ENCODE measurements at places on chromosomes 3 and 15.

DNA sequence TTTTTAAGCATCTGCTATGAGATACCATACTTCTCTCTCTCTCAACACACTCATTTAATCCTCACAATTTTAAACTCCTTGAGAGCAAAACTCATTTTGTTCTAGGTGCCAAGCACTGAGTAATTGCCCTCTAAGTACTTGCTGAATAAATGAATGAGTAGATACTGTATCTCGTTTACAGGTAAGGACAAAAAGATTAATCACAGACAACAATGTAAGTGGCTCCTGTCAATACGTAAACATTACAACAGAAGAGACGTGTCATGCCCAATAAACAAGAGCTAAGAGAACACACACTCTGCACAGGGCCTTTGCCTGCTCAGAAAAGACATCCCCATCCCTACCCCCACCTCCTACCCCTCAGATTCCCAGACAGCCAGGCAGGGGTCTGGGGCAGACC is 59.8 kb downstream of the CHSY1 start:
- DNase-seq, result no peak

GRCh38 chr3:32913790-32914446 is 37.5 kb upstream of the CCR4 start:
- no peak for DNase-seq

GRCh38 chr3:79661896-79662295 is 105.9 kb downstream of the ROBO1 start:
- no peak for DNase-seq

- DNase-seq, result no peak
Observed at GRCh38 chr3:155370764-155371503, 77.5 kb upstream of the STRIT1 start.

GRCh38 chr3:181383760-181384159 is 328.0 kb upstream of the SOX2 start:
- DNase-seq, result no peak

- DNase-seq, result no peak
Observed at GRCh38 chr15:82751308-82751707, 41.6 kb upstream of the AP3B2 start.

DNA sequence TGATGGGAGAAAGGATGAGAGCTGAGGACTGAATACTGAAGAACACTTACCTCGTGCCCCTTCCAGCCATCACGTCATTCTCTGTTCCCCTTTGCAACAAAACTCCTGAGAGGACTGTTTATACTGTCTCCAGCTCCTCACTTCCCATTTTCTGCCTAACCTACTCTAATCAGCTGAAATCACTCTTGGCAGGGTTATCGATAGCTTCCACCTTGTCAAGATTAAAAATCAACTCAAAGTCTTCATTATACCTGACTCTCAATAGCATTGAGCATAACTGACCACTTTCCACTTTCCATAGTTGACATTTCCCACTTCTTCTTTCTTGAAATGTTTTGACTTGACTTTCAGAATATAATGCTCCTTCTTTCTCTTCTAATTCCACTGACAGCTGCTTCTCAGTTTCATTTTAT is 4.3 kb downstream of the BTBD1 start:
- DNase-seq, result no peak

DNA sequence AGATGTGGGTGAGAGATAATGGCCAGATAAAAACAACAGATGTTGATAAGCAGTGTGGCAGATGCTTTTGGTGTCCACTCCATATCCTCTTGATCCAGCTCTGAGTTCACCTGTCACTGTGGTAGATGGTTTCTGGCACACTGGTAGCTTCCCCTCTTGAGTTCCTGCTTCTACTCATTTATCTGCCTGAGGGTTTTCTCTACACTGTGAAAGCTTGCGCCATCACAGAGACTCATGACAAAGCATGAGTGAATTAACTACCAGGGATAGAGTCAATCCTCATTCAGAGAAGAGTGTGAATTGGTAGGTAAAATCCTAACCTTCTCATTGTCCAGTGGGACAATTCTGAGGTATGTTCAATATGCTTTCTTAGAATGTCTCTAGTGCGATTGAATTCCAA is 50.0 kb upstream of the ARHGEF26 start:
- DNase-seq, result no peak

GRCh38 chr15:52734329-52734728 is 55.1 kb upstream of the ATOSA start:
- no peak for DNase-seq

DNA sequence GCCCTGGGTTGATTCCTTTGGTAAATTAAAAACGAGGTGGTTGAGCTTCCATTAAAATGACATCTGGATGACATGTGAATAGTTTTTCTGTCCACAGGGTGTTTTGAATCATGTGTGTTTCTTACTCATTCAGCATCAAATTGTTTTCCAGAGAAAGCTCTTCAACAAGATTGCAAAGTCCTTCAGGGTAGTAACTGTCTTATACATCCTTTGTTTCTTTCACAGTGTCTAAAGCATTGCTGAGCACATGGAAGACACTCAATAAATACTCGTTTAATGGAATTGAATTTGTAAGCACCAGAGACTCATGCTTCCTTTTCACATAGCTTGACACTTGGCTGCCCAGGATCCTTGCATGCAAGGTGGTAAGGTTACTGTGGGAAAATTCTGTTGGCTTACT is 223.1 kb upstream of the CNTN6 start:
- DNase-seq, result no peak

GRCh38 chr15:29434280-29434679 is 164.7 kb upstream of the NSMCE3 start:
- no peak for DNase-seq

GRCh38 chr15:40796041-40796440 is 10.8 kb upstream of the ZFYVE19 start:
- no peak for DNase-seq

DNA sequence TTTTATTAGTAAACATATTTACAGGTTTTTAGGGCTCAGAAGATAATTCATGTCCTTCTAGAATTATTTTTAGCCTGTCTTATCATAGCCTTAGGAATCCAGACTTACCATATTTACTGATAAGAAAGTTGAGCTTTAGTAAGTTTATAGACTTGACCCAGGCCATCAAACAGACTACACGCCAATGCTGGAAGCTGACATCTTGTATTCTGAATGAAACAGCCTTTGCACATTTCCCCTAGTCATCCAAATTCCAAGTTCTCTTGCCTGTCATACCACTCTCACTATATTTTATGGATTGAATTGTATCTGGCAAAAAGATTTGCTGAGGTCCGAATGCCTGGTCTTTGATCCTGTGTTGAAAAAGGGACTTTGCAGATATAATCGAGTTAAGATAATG is 58.6 kb downstream of the DRD3 start:
- DNase-seq, result no peak

- DNase-seq, result no peak
Observed at GRCh38 chr3:108096532-108097321, 5.9 kb upstream of the CD47 start.

DNA sequence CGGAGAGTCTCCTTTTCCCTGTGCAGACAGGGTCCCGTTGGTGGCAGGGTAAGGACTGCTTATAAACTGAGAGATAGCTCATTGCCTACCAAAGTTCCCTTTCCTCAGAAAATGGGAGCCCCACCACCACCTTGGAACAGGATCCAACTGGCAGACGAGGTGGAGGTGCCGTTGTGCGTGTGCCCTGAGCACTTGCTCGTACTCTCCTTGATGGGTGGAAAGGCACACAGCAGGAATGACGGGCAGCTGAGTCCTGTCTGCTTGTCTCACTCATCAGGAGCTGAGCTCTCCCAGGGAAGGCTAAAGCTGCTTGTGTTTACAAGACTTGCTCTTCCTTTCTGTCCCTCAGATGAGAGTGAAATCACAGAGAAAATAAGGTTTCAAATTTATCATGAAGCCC is 60.7 kb downstream of the B3GNT5 start:
- DNase-seq, result no peak

DNA sequence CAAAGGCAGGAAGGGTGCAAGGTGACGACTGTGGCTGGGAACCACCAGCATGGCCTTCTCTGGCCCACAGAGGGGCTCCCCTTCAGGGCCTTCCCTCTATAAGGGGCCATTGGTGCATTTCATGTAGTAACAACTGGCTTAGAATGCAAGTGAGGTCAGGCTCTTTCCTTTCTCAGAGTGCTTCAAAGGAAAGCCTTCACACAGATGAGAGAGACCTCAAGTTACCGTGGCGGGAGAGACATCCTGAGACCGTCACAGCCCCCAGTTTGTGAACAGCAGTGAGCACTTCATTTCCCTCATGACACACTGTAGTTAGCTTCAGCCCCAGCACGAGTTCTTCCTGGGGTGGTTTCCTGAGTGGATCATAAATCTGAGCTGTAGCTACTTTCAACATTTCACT is 96.6 kb upstream of the LIMD1 start:
- no peak for DNase-seq

- no peak for DNase-seq
Observed at GRCh38 chr3:12999147-13000140, 73.8 kb downstream of the IQSEC1 start.

- no peak for DNase-seq
Observed at GRCh38 chr3:69403454-69403853, 17.6 kb upstream of the FRMD4B start.

- no peak for DNase-seq
Observed at GRCh38 chr3:151555523-151555922, 94.7 kb upstream of the IGSF10 start.

DNA sequence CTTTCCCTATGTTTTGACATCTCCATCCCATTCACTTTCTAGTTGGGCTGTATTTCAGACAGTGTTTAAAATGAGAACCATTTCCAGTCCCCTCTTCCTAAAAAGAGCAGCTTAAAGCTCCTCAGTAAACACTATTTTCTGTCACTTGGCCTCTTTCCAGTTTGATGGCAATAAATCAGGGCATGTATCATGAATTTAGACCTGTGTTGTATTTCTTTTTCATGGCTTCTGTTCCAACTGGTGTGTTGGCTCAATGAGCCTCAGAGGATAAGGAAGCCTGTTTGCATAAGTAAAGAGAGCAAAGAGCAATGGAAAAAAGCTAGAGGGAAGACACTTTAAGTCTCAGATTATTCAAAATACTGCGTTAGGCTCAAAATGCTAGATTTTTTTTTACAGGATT is 7.2 kb downstream of the CCDC80 start:
- DNase-seq, result no peak

Measured in stimulated activated CD4-positive, alpha-beta T cell treated with anti-CD3 and anti-CD28 coated beads, Interleukin-1b, Interleukin-23, amount 100 ng/mL, for 1 hour (primary cell).